ENCODE measurements at places on chromosomes 4 and X.

- no peak for DNase-seq
These were observed 853.7 kb downstream of the FAT4 start for GRCh38 chr4:126168484-126168883.

GRCh38 chrX:132001127-132001526 lies 22.0 kb upstream of the STK26 start:
- no peak for DNase-seq

GRCh38 chr4:147799986-147800555 lies 68.2 kb downstream of the ARHGAP10 start:
- no peak for DNase-seq

DNA sequence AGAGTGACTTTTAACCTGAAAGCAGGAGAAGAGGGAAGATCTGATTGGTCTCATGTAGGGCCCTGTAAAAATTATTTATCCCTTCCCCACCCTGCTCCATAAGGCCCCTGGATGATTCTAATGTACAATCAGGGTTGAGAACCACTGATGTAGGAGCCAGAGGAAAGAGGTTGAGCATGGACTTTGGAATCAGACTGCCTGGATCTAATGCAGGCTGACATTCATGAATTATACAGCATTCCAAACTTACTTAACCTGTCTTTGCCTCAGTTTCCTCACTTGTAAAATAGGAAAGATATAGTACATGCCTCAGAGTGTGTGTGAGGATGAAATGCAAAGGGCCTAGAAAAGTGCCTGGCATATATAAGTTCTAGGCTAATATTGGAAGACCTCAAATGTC lies 47.0 kb downstream of the STX18 start:
- no peak for DNase-seq

DNA sequence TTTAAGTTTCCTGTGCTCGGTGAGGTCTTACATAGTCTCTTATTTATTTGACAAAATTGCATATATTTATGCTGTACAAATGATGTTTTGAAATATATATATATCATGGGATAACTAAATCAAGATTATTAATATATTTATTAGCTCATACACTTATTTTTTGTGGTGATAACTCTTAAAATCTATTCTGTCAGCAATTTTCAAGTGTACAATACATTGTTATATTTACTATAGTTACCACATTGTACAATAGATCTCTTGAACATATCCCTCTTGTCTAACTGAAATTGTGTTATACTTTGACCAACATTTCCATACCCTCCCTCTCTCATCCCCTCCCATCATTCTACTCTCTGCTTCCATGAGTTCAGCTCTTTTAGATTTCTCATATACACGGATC lies 516.6 kb upstream of the LCORL start:
- DNase-seq = no peak

DNA sequence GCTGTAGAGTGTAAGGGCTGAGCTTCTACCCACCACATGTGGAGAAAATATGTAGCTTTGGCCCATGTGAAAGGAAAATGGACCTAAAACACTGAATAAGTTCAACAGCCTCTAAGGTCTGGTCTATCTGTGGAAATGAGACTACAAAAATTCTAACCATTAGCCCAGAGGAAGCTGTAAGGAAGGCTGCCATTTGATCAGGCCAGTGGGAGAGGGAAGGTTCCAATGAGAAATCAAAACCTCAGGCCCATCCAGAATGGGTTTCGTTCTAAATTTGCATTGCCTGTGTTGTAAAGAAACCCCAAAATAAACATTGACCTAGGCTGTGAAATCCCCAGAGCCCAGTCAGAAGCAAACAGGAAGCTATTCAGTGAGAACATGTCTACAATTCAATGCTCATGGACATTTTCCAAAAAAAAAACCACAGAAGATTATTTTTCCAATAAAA lies 320.4 kb upstream of the SLC7A11 start:
- no peak for DNase-seq

DNA sequence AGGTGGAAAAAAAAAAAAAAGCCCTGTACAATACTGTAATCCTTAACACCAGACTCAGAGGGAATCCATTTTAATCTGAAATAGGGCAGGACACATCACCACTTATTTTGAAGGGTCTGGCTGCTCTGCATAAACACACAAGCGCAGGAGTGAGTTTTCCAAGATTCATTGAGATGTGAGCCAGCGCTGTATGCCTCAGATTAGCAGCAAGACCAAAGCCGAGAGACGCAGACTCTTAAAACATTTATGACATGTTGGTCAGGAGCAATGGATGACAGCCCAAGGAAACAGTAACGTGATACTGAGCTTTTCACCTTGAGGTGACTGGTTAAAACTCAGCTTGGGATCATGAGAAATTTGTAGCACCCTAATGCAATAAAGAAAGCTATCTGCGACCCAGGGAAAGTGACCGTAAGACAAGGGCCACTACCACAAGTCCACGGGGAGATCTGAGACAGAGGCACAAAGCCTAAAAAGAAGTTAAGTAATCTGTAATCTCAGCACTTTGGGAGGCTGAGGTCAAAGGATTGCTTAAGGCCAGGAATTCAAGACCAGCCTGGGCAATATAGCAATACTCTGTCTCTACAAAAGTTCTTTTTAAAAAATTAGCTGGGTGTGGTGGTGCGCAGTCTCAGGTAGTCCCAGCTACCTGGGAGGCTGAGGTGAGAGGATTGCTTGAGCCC lies 210.6 kb downstream of the COL25A1 start:
- no peak for DNase-seq

GRCh38 chr4:181004056-181004455 lies 1239.1 kb upstream of the TENM3 start:
- no peak for DNase-seq

- no peak for DNase-seq
These were observed 60.4 kb downstream of the CD40LG start for GRCh38 chrX:136708348-136708747.
